Activated naive CD4-positive, alpha-beta T cell (primary cell): ENCODE measurements at places on chromosomes 7 and 10.

GRCh38 chr10:71316056-71316785 is 2.8 kb upstream of the SLC29A3 start:
- DNase-seq, result no peak

GRCh38 chr7:19215412-19215811 is 70.2 kb upstream of the FERD3L start:
- DNase-seq, result no peak

- no peak for DNase-seq
These were observed 395.4 kb upstream of the NFE2L3 start for GRCh38 chr7:25756601-25757000.

- DNase-seq, result no peak
These were observed 43.1 kb upstream of the SEMA3A start for GRCh38 chr7:84237533-84238173.

GRCh38 chr10:48659790-48660189 is 24.9 kb upstream of the WDFY4 start:
- DNase-seq, result no peak

DNA sequence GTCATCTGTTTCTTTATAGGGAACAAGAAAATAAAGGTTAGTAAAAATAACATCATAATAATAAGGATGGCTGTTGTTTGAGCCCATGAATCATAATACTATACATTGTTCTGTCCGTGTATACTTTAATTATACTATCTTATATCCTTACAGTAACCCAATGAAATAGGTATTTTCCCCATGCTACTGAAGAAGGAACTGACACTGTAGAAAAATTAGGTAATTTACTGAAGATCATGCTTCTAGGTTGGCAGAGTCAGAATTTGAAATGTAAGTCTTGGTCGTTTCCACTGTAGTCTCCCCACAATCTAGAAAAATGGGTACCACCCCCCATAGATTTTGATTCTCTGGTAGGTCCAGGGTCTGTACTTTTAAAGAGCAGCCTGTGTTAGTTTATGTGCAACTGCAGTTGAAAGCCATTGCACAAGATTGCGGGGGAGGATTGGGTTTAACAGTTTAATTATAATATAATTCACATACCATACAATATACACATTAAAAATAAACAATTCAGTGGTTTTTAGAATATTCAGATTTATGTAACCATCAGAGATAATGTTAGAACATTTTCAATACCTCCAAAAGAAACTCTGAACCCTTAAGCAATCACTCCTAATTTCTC is 47.7 kb downstream of the SHOC2 start:
- no peak for DNase-seq

DNA sequence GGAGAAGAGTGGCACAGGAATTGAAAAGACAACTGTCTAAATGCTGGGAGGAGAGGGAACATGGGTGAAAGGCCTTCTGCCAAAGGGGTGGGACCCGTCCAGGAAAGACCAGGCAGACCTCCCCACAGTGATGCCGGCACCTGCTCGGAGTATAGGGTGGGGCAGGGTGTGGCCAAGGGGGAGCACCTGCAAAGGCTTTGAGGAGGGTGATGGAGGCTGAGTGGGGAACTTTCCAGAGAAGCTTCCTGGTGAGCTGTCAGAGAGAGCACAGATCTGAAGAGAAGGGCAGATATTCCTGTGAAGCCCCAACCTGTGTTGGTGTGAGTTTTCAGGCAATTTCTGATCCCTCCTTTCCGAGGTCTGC is 263.4 kb upstream of the GRB10 start:
- DNase-seq, result no peak

DNA sequence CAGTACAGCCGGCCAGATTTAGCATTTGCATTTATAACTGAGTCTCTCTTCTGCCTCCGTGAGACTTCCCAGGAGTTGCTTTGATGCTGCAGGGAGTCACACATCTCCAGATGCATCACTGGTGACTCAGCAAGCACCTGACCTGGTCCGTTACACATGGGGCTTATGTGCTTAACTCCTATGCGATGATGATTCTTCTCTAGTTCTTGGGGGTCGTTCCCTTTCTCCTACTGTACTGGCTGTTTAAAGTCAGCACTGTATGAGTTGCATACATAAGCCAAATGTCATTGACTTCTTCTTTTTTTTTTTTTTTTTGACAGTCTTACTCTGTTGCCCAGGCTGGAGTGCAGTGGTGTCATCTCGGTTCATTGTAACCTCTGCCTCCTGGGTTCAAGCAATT is 13.0 kb upstream of the AKR1E2 start:
- DNase-seq, result no peak

DNA sequence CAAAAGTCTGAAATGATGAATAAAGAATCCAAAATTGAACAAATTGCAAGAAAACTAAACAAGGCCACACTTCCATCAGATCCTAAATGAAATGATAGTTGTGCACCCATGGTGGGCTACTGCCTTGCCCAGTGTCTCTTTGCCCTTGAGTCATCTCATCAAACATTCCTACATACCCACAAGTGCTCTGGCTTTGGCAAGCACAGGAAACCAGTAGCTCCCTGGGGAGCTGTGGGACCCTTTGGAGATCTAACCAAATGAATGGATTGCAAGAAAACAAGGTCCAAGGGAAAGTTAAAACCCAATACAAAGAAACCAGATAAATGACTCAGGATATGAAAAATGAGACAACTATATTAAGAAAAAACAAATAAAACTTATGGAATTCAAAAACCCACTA is 129.8 kb upstream of the TMEM229A start:
- no peak for DNase-seq

- DNase-seq, result no peak
These were observed 8.0 kb downstream of the DNAJC1 start for GRCh38 chr10:21995557-21995956.

DNA sequence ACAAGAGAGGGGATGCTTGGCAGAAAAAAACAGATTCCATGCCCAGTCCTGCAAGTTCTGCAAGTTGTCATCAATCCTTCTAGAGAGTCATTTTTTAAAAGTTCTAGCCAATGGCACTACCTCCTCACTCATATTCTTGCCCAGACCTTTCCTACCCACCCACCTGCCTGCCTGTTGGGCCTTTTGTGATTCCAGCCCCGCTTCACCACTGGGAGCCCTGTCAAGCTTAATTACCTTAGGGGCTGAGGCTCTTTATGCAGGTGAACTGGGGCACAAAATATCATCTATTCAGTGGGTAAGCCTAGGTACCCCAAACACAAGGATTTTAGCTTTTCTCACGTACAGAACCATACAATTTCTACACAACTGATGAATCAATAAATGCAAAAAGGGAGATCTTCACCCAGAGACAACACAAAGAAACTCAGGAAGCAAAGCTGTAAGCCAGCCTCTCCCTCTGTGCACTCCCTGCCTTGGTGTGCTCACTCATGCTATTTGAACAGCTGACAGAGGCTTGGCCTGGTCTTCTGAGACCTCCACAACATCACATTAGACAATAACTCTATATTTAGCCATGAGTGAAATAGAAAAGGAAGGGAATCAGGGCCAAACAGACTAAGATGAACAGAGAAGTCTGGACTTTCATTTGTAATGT is 222.6 kb downstream of the HTR7 start:
- no peak for DNase-seq

DNA sequence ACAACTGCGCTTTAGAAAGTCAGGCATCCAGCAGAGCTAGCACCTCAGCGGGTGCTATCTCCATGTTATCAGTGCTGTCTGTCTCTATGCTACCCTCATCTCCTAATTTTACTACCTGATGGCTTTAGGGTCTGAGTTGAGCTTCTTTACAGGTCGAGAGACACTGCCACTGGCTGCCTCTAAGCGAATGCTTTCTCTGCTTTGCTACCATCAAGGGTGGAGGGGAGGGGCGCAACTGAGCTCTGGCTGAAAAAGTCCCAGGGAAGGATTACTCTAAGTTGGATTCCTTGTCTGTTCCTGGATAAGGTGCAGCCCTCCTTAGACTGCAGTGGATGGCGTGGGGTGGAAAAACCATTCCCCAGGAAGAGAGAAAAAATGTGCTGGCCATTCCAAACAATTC is 105.7 kb downstream of the CDK14 start:
- DNase-seq, result no peak

DNA sequence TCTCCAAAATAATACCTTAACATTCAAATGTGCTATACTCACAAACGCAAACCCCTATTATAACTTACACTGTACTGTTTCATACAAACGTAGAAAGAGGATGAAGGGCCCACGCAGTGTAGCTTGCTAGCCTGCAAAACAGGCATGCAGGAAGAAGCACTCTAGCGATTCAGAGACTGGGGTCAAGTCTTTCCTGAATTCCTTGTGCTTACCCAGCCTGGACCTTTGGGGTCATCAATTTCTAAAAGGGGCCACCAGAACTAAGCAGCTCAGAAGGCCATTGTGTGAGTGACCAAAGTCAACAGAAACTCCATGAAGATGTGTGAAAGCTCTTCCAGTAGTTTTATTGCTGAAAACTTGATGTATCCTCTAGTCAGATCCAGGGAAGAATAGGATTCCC is 111.9 kb downstream of the SVIL start:
- DNase-seq, result no peak
